Activated CD8-positive, alpha-beta T cell treated with anti-CD3 and anti-CD28 coated beads, Interleukin-2, amount 10 ng/mL, durations not matched to agents 7 days and 5 days (primary cell): ENCODE measurements at places on chromosomes 5 and 9.
A peak's percentile ranks its signal among the peaks of the same experiment; 100 is the strongest.

DNA sequence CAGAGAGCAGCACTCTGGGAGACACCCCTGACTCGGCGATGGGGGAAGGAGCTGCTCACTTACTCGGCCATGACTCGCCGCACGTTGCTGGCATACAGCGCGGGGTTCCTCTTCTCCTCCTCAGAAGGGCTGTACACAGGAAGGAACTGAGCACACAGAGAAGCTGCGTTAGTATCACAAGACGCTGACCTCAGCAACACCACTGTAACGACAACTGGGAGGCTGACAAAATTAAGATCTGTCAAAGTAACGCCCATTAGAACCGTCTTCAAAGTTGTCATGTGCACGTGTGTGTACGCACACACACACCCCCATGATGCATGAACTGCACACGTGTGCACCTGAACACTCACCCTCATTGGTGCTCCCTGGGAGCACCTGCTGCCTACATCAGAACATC lies 32.1 kb upstream of the SLC6A3 start:
- DNase-seq, result no peak

DNA sequence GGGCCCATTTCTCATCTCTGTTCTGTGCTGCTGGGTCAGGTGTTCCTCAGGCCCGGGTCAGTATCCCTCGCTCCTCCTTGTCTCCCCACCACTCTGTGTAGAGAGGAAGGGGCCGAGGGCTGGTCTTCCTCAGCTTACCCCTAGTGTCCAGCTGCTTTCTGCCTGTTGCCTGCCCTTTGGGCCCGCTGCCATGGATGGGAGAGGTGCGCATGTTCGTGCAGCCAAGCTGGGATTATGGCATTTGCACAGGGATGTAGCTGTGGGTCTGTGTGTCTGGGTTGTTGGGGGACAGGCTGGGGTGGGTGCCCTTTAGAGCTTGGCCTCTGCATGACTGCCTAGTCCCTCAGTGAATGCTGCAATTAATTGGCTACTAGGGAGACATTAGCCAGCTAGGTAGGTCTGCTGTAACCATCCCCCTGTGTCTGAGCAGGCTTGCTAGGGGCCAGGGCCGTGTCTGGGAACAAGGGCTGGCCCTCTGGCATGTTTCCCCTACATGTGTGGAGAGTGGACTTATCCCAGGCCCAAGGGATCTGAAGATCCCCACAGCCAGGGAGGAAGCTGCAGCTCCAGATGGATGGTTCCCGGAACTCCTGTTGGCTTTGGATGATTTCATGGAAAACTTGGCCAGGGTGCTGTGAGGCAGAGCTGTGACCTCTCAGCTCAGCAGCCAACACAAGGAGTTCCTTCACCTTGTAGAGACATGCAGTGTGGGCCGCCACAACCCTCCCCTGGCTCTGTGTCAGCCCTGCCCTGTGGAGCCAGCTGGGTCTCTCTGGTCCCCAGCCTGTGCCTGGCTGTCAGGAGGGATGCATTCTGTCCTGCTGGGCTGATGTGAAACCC lies 161.9 kb downstream of the MACROH2A1 start:
- DNase-seq, result no peak

- no peak for DNase-seq
Observed at GRCh38 chr9:135297456-135298075, 182.0 kb upstream of the PPP1R26 start.

DNA sequence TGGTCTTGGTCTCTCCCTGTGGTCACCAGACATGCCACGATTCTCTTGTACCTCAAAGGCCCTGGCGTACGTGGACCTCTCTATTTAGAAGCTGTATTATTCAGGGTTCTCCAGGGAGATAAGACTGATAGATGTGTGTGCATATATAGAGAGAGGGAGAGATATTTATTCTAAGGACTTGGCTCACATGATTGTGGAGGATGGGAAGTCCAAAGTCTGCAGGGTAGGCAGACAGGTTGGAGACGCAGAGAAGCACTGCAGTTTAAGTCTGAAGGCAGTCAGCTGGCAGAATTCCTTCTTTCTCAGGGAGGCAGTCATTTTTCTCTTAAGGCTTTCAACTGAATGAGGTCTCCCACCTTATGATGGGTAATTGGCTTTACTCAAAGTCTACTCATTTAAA lies 16.3 kb downstream of the C9orf57 start:
- no peak for DNase-seq

GRCh38 chr9:92716557-92716956 lies 46.6 kb upstream of the IPPK start:
- DNase-seq, result peak; percentile 88

- DNase-seq, result no peak
Observed at GRCh38 chr5:52994266-52994665, 5.1 kb downstream of the ITGA2 start.

DNA sequence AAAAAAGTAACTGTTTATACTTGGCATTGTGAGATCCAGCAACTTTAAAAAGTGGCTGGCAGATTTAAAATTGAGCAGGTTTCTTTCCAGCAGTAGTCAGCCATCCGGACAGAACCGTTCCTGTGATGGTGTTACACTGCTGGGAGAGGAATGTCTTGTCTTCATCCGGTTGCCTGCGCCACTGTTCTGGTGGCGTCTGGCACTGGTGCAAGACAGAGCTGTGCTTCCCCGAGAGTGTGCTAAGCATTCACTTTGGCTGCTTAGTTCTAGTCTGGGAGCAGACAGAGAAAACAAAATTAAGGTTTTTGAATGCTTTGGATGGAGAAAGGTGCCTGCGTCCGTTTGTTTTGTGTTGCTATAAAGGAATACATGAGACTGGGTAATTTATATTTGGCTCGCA lies 35.5 kb upstream of the CREBRF start:
- DNase-seq, result no peak

DNA sequence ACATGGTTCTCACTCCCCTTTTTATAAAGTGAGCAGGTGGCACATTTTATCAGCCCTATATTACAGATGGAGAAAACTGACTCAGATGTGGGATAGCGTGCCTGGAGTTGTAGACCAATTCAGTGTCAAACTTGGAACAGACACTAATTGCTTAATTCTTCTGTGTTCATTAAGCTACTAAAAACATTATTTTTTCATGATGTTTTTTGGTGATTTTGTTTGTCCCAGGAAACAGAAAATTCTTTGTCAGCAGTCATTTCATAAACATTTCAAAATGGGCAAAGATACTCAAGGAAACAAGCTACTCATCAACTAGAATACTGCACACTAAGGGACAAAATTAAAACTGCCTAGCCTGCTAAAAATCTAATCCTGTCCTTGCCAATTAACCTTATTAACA lies 2.2 kb downstream of the ABHD17B start:
- DNase-seq, result no peak

- no peak for DNase-seq
Observed at GRCh38 chr9:33429256-33429985, 18.0 kb downstream of the AQP3 start.

- no peak for DNase-seq
Observed at GRCh38 chr9:106860721-106861639, 2.0 kb upstream of the ZNF462 start.

- no peak for DNase-seq
Observed at GRCh38 chr5:146920351-146920881, 41.9 kb upstream of the PPP2R2B start.

GRCh38 chr5:123035918-123036390 lies 571 bp downstream of the PPIC start:
- DNase-seq, result no peak

DNA sequence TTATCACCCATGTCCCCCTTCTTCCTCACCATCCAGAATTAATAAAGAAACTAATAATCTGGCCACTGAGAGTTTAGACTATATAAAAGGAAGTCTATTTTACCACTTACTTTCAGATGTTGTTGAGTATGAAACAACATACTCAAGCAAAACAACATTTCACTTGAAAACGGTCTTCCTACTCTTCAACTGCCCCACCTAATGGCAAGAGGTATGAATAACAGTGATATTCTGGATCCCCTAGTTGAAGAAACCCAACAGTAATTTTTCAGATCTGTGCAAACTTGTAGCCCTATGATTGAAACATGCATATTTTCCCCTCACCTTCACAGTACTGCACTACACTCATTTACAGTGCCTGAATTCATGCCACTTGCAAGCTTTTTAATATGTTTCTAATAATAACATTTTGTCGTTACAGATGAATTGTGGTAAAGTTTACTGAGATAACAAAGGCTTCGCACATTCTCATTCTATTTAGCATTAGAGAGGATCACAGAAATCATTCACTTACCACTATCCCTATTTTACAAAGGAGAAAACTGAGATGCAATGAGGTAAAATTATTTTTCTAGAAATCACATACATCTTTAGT lies 267.9 kb upstream of the PDE4D start:
- no peak for DNase-seq

GRCh38 chr5:125317536-125317995 lies 571.1 kb upstream of the ZNF608 start:
- DNase-seq, result no peak
